Epithelial cell of umbilical artery (primary cell): ENCODE measurements at places on chromosomes 3 and 15. TPM values are rescaled to one million over a fixed set of nuclear protein-coding genes. Genes with fewer than 3 reads are reported as not detected.

The ENTPD3 gene
- total RNA-seq, result under 0.01 TPM in 1 of 2 replicates, not detected in the other

The CD80 gene
- total RNA-seq, result not detected in 2 replicates

The METTL6 gene
- total RNA-seq, result 23.4 and 31.3 TPM in 2 replicates

The MUC20 gene
- total RNA-seq, result not detected in 2 replicates

The EBLN2 gene
- 2.9 and 10.0 TPM in 2 replicates for total RNA-seq

The GPR149 gene
- not detected in 2 replicates for total RNA-seq

The CCNB2 gene
- 43.2 and 52.7 TPM in 2 replicates for total RNA-seq

The CEP19 gene
- total RNA-seq, result 1.9 and 4.3 TPM in 2 replicates

The EIF2A gene
- total RNA-seq, result 167 and 315 TPM in 2 replicates

The STRA6 gene
- total RNA-seq, result 0.32 and 1.5 TPM in 2 replicates

The VEPH1 gene
- 259 and 323 TPM in 2 replicates for total RNA-seq

The MAGEL2 gene
- total RNA-seq, result 0.15 and 0.32 TPM in 2 replicates

The FMN1 gene
- total RNA-seq, result under 0.01 and 0.15 TPM in 2 replicates

The CFAP100 gene
- not detected in 2 replicates for total RNA-seq

The CLDN16 gene
- under 0.01 TPM in 2 replicates for total RNA-seq

The ISY1 gene
- total RNA-seq, result 53.9 and 63.1 TPM in 2 replicates

The HHATL gene
- total RNA-seq, result not detected in 2 replicates

The HEG1 gene
- total RNA-seq, result 27.9 and 51.2 TPM in 2 replicates

The DNAH1 gene
- total RNA-seq, result 0.97 and 1.5 TPM in 2 replicates

The CLDN1 gene
- total RNA-seq, result not detected in 2 replicates

The AQR gene
- 23.7 and 25.7 TPM in 2 replicates for total RNA-seq

The BFSP2 gene
- not detected in 2 replicates for total RNA-seq

The ACKR4 gene
- total RNA-seq, result 0.32 and 3.6 TPM in 2 replicates

The CHST13 gene
- total RNA-seq, result not detected in 2 replicates

The ATP10A gene
- total RNA-seq, result not detected in 2 replicates

The LIPH gene
- total RNA-seq, result not detected in 2 replicates

The GMNC gene
- total RNA-seq, result under 0.01 TPM in 1 of 2 replicates, not detected in the other

The IQCF5 gene
- total RNA-seq, result not detected in 2 replicates

The B3GNT5 gene
- total RNA-seq, result 20.5 and 22.2 TPM in 2 replicates

The WDR93 gene
- not detected in 2 replicates for total RNA-seq

The GOLGA8H gene
- total RNA-seq, result 0.97 and 2.3 TPM in 2 replicates

The LRTM1 gene
- total RNA-seq, result not detected in 2 replicates

The XCR1 gene
- total RNA-seq, result not detected in 2 replicates
